ENCODE measurements at places on chromosomes 6 and 20. TPM values are rescaled to one million over a fixed set of nuclear protein-coding genes. Genes with fewer than 3 reads are reported as not detected.

DNA sequence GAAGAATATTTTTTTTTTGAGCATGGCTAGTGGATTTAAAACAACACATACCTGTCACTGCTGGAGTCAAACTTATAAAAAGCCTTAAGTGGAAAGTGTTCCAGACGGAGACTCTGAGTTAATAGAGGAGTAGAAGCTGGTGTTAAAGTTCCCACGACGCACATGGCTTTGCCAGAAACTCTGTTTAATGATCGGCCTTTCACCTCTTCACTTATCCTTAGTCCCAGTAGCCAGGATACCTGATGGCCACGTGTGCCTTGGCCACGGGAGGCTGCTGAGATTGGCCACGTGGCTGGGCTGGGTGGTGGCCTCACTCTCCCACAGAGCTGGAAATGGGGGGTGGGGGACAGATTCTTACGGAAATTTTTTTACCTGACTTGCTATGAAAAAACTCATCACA lies 333.1 kb downstream of the ZFAND3 start:
- DNase-seq: no peak
- no peaks in the 10 kb centered on the region for H3K36me3 ChIP-seq
- H3K27me3 ChIP-seq: no peaks in the 10 kb centered on the region
- no peaks in the 10 kb centered on the region for H3K4me1 ChIP-seq
- H3K4me3 ChIP-seq: no peak overlapping the region

- H3K27me3 ChIP-seq: no peaks in the 10 kb centered on the region
- DNase-seq: no peak
- no peak overlapping the region for H3K27ac ChIP-seq
- no peaks in the 10 kb centered on the region for H3K4me1 ChIP-seq
- no peaks in the 10 kb centered on the region for H3K36me3 ChIP-seq
Measured at GRCh38 chr6:115735610-115736009, 325.1 kb downstream of the FRK start.

- peaks cover 6% of the 10 kb centered on the region for H3K4me1 ChIP-seq
- H3K27me3 ChIP-seq: no peaks in the 10 kb centered on the region
- H3K36me3 ChIP-seq: no peaks in the 10 kb centered on the region
Measured at GRCh38 chr20:48107560-48107959, 322.3 kb upstream of the SULF2 start.

The LHFPL5 gene
- not detected for total RNA-seq

The MUC21 gene
- total RNA-seq: not detected

The COX4I2 gene
- total RNA-seq: 5.1 TPM

The GABRR2 gene
- 0.26 TPM for total RNA-seq

Measured in uterus (tissue), 4 donors.